Pancreas (tissue), 10 donors: ENCODE measurements at places on chromosomes 1 and 21.

- no peak for DNase-seq
Measured at GRCh38 chr1:208069317-208069716, 158.4 kb upstream of the CD34 start.

GRCh38 chr1:24932725-24933294, 2.7 kb upstream of the RUNX3 start:
- DNase-seq = no peak

DNA sequence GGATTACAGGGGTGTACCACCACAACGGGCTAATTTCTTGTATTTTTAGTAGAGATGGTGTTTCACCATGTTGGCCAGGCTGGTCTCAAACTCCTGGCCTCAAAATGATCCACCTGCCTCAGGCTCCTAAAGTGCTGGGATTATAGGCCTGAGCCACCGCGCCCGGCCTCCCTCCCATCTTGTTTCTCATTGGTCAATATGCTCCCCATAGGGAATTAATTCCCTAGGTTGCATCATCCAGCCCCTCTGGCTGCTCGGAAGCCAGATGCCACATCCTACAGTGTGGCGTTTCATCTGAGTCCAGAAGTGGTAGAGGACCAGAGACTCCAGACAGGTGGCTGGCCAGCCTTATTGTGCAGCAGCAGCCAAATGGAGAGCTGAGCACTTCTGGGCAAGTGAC, 11.5 kb upstream of the VASH2 start:
- no peak for DNase-seq

DNA sequence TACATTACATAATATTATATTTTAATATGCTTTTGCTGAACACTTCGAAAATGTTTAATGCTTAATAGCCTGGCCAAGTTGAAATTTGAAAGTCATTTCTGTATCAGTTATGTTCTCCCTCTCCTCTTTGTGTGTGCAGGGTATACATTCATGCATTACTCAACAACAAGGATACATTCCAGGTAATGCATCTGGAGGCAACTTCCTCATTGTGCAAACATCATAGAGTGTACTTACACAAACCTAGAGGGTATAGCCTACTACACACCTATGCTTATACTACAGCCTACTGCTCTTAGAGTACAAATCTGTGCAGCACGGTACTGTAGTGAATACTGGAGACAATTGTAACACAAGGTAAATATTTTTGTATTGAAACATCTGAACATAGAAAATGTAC, 407.3 kb downstream of the MRPL39 start:
- DNase-seq = no peak

GRCh38 chr1:174786760-174787159, 213.0 kb upstream of the CACYBP start:
- DNase-seq = no peak

GRCh38 chr1:156121457-156121856, 6.9 kb downstream of the LMNA start:
- no peak for DNase-seq
